ENCODE measurements at places on chromosomes 5 and 9. TPM values are rescaled to one million over a fixed set of nuclear protein-coding genes. Genes with fewer than 3 reads are reported as not detected.

GRCh38 chr9:109522106-109522505 is 24.0 kb upstream of the PTPN3 start:
- DNase-seq = no peak

DNA sequence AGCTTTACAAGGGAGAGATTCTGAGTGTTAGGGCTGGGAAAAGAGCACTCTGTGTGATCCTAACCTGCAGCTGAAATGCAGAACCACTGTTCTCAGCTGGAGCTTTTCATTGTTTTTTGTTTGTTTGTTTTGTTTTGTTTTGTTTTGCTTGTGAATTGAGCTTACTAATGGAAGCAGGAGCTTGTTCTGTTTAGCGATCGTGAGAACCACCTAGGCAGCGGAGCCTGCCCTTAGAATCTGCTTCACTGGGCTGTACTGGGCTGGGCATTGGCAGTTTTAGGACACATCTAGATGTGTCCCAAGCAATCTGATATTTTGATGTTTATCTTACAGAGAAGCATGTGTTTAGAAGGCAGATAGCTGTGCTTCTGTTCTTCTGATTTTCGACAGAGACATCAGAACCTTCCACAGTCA is 14.3 kb downstream of the SYK start:
- no peak for DNase-seq

GRCh38 chr5:127849891-127850290 is 146.7 kb downstream of the CCDC192 start:
- no peak for DNase-seq

DNA sequence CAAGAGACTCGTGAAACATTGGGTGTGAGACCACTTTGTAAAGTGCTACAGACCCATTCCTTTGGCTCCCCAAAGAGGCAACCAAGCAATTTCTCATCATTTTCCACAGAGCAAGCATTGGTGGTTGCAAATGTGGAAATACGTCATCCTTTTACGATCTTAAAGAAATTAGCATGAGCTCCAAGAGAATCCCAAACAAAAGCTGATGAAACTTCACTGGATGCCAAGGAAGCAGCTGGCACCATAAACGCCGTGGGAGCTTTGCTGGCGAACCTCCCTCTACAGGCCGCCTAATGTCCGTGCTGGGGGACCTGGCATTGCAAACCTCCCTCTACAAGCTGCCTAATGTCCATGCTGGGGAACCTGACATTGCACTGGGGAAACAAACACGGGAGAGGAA is 432.4 kb downstream of the ACTL7B start:
- DNase-seq = no peak

GRCh38 chr9:134441227-134442084 is 115.2 kb downstream of the RXRA start:
- DNase-seq = no peak

- no peak for DNase-seq
Measured at GRCh38 chr5:159353661-159354252, 23.5 kb upstream of the IL12B start.

GRCh38 chr9:38347946-38348345 is 44.6 kb upstream of the ALDH1B1 start:
- no peak for DNase-seq

- DNase-seq = no peak
Measured at GRCh38 chr9:98698856-98699255, 9.9 kb downstream of the GABBR2 start.

- DNase-seq = no peak
Measured at GRCh38 chr5:135999406-136000139, 29.2 kb upstream of the TGFBI start.

GRCh38 chr5:89396278-89396954 is 513.4 kb upstream of the MEF2C start:
- DNase-seq = no peak

- DNase-seq = no peak
Measured at GRCh38 chr9:110426052-110426709, 88.5 kb upstream of the TXNDC8 start.

DNA sequence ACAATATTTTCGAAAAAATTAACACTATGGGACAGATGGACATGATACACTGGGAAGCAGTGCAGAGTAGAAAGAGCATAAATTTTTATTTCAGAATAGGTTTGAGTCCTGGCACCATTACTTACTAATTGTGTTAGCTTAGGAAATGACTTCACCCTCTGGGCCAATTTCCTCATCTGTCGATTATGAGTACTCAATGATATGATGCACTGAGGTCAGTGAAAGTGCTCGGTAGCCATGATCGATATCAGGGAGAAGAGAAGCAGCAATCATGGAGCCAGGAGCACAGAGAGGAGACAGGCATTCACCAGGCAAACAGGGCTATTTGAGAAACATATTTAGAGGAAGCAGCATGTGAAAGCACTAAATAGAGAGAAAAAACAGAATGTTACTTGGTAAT is 29.4 kb downstream of the NR6A1 start:
- DNase-seq = no peak

- DNase-seq = no peak
Measured at GRCh38 chr9:116953271-116953670, 266.2 kb downstream of the TRIM32 start.

DNA sequence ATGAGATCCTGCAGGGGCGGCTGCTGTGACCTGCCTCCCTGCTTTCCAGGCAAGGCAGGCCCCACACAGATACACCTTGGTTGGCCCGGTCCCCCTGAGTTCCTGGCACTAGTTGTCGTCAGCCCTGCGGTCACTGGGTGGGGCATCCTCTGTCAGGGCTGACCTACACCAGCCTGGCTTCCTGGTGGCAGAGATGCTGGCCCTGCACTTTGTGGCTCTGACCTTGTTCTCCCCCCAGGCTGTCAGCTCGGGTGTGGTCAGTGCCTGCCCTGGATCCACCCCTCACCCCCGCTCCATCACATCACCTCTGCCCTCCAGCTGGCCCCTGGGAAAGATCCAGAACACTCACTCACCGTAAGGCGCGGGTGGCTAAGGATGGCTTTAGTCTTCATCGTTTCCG is 74.1 kb downstream of the PHF2 start:
- DNase-seq = no peak

GRCh38 chr9:6788162-6789016 is 30.6 kb downstream of the KDM4C start:
- no peak for DNase-seq

GRCh38 chr5:122078116-122079110 is at the start of gene LOX:
Gene LOX (minus strand): TSS chr5:122078259. CDS start chr5:122077985, 274 bp downstream.
- DNase-seq = peak; percentile 76

DNA sequence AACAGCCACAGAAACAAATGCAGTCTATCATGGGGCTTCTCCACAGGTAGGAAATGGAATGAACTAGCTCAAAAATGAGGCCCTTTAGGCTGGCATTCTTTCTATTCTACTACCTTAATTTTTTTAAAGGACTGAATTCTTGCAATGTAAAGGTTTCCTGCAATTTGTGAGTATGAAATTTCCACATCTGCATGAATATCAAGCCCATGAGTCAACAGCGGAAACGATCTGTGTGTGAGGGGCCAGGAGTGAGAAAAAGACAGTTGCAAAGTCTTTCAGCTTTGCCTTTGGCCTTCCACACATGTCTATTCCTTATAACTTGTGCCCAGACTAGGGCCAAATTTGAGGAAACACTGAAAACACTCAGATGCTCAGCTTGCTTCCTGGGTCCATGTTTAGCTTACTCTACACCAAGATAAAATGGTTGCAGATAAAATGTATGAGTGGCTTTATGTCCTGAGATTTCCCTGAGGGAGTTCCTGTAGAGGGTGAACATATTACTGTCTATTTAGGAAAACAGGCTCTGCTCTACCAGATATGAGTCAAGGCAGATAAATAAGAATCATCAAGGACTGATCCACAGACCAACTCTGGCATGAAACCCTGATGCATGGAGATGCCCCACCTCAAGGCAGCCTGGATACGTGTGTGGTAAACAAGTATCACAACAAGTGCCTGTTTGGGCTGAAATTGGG is 46.5 kb downstream of the RETREG1 start:
- no peak for DNase-seq

DNA sequence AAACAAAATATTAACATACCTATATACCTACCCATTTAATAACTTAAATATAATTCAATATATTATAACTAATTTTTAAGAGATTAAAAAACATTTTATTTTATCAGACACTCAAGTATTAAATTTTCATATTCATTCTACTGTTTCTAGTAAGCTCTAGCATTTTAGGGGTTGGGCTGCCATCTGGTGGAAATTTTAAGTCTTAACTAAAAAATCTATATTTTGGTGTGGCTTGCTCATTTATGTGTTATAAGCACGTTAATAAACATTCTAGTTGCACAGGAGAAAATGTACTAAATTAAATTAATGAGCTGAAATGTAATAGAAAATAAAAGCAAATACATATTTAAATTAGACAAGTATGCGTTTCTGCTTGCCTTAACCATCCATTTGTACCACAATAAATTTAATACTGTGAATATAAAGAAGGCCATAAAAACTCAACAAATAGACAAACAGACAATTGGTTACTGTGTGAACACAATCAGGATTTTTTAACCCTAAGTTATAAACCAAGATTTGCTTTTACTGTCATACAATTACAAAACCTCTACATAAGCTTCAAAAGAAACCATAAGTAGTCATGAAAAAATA is 1728.3 kb upstream of the CDH9 start:
- no peak for DNase-seq

DNA sequence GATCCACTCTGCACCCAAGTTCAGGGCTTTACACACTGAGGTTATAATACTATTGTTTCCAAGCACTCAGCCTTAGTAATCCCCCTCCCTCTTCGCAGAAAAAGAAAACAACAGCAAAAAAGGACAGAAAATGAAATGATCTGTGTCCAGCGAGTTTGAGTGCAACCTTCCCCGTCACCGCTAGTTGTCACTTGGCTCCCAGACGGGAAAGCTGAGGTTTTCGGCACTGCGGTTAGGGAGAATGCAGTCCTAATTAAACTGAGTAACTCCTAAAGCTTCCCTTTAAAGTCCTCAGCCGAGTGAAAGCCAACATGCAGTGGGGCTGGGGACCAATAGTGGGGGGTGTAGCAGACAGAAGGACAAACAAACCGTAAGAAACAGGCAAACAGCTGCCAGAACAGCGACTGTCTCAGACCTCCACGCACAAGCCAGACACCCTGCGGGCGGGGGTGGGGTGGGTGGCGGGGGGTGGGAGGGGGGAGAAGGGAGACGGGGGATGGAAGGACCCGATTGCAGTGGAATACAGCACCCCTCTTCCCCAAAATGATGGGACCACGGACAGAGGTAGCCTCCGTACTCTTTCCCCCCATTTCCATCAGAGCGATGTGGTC is 680 bp downstream of the GLRA1 start:
- DNase-seq = no peak

DNA sequence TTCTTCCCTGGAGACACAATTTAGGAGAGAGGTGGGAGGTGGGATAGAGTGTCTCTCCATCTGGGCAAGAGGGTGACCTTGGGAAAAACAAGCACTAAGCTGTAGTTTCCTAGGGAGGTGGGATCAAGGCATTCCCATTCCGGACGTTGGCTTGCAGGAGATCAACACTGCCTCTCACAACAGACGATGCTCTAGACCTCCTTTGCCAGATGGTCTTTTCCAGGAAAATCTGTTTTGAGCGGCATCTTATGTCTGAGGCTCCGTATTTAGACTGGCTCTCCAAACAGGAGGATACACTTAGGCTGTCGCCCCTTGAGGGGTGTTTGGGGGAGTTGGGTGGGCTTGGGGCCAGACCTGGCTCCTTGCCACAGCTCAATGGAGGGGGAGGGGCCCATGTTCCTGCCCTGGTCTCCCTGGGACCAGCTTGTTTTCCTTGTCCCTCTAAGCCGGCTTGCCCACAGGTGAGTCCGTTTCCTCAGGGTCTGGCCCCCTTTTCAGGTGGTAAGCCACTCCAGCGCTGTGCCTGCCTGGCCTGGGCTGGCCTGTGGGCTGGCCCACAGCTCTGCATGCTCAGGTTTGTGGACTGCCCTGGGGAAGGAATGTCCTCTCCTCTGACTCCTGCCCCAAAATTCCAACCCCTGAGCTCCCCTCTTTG is 2.4 kb downstream of the PSD2 start:
- DNase-seq = no peak

- DNase-seq = peak; percentile 70
Measured at GRCh38 chr5:53095931-53096525, 13.5 kb downstream of the MOCS2 start.

- DNase-seq = peak; percentile 52
Measured at GRCh38 chr5:178388386-178389025, 155.9 kb upstream of the PHYKPL start.

GRCh38 chr9:74322661-74323314 is 174.3 kb upstream of the RORB start:
- DNase-seq = no peak

DNA sequence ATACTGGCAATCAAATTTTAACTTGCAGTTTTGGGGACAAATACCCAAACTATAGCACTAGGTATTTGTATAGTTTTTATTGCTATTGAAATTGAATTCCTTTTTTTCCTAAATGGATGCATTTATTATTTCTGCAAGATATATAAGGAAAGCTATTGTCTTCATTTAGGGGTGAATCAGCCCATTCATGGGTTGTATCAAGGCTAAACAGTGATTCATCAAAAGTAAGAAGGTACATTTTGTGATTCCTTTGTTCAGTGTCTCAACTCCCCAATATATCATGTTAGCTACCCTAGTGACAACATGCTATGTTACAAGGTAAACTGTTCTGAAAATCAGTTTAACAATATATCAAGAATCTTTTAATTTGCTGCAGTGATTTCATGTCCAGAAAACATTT is 185.7 kb downstream of the PLK2 start:
- no peak for DNase-seq

- DNase-seq = peak; percentile 69
Measured at GRCh38 chr5:83035373-83036100, 41.7 kb downstream of the TMEM167A start.

DNA sequence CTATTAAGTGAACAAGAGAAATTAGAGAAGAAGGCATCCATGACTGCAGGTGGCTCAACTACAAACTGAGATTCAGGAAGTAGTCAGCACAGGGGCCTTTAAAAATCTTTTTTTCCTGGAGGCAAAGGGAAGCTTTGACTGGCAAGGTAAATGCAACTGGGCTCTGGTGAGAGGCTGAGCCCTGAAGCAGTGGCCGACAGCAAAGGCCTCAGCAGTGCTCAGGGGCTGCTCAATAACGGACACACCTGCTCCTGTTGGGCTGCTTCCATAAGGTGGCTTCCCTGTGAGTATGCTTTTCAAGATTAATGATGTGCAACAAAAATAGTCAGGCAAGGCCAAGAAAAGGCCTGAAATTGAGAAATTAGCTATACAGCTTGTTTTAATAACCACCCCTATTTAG is 134.2 kb upstream of the RGMB start:
- no peak for DNase-seq

The LIX1 gene
- total RNA-seq = 5.5 TPM

The NRARP gene
- total RNA-seq = 7.2 TPM

The GNA14 gene
- total RNA-seq = 19.9 TPM

The BHMT gene
- total RNA-seq = 1.2 TPM

The MARCHF6 gene
- total RNA-seq = 105 TPM

The GLRA1 gene
- not detected for total RNA-seq

The SLCO6A1 gene
- not detected for total RNA-seq

The PRRX2 gene
- total RNA-seq = 2.9 TPM

The KIF20A gene
- not detected for total RNA-seq

The RASGEF1C gene
- total RNA-seq = 4.0 TPM

The SLC6A7 gene
- not detected for total RNA-seq

The WASHC1 gene
- 1.4 TPM for total RNA-seq
